Activated T-helper 1 cell treated with Interleukin-2 at 50 U/mL for 16 hours (primary cell): ENCODE measurements at places on chromosomes 7 and 10.

GRCh38 chr7:131196803-131197202 lies 130.9 kb upstream of the MKLN1 start:
- DNase-seq, result no peak

- DNase-seq, result no peak
Measured at GRCh38 chr10:104804880-104805279, 163.8 kb downstream of the SORCS3 start.

DNA sequence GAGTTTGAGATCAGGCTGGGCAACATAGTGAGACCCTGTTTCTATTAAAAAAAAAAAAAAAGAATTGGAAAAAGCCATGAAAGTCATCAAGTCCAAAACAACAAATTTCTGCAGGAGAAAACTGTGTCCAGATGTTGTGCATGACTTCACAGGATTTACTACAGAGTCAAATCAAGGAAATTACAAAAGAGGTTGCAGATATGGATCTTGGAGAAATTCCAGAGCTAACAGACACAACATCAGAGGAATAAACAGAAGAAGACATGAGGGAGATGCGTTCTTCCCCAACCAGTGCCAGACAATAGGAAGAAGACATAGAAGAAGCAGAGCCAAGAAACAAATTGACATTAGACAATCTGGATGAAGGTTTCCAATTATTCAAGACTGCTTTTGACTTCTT lies 24.3 kb upstream of the KCNIP2 start:
- no peak for DNase-seq

GRCh38 chr10:131726076-131726880 lies 174.5 kb upstream of the PPP2R2D start:
- DNase-seq, result no peak

DNA sequence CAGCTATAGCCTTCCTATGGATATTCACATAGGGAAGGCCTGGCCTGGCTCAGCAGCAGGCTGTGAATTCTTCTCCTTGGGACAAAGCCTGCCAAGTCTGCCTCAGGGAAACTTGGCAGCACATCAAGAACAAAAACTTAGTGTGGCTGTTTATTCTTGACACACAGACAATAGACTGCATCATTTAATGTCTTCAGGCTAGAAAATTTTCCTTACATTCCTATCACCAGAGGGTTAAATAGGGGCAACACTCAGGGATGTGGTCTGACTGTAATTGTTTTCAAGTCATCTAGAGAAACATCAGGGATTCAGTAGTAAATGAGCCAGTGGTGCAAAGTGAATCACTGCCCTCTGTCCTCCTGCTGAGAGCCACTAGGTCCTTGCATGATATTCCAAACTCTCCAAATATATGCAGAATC lies 137.3 kb downstream of the SEMA3C start:
- DNase-seq, result no peak

- no peak for DNase-seq
Measured at GRCh38 chr7:7550663-7551062, 15.0 kb upstream of the COL28A1 start.

DNA sequence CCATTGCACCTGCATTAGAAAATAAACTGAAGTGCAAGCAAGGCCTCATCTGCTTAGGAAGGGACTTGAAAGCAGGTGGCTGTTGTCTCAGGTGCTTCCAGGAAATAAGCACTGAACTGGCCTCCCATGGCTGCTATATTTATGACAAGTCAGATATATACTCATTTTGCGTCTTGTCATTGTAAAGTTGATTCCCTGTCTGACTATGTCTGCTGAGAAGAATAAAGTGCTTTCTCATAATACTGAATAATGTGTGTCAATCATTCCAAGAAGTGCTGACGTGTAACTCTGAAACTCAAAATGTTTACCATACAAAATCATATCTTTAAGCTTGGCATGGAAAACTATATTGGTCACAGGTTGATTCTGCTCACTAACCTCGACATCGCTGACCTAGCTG lies 44.9 kb upstream of the SVOPL start:
- no peak for DNase-seq
